ENCODE measurements at places on chromosomes 16 and 17. TPM values are rescaled to one million over a fixed set of nuclear protein-coding genes. Genes with fewer than 3 reads are reported as not detected.
A peak's percentile ranks its signal among the peaks of the same experiment; 100 is the strongest.

The RRAD gene
- polyA plus RNA-seq, result not detected

The ENKD1 gene
- polyA plus RNA-seq, result 0.48 TPM

The LRRC37A gene
- 0.28 TPM for polyA plus RNA-seq

The USP6 gene
- 0.03 TPM for polyA plus RNA-seq

- peak overlapping the region; percentile 6 for H3K27ac ChIP-seq
- DNase-seq, result peak; percentile 42
- H3K4me3 ChIP-seq, result peak overlapping the region; percentile 54
- peaks cover 36% of the 10 kb centered on the region for H3K4me1 ChIP-seq
Measured at GRCh38 chr16:87371261-87371866, 12.2 kb downstream of the FBXO31 start.

DNA sequence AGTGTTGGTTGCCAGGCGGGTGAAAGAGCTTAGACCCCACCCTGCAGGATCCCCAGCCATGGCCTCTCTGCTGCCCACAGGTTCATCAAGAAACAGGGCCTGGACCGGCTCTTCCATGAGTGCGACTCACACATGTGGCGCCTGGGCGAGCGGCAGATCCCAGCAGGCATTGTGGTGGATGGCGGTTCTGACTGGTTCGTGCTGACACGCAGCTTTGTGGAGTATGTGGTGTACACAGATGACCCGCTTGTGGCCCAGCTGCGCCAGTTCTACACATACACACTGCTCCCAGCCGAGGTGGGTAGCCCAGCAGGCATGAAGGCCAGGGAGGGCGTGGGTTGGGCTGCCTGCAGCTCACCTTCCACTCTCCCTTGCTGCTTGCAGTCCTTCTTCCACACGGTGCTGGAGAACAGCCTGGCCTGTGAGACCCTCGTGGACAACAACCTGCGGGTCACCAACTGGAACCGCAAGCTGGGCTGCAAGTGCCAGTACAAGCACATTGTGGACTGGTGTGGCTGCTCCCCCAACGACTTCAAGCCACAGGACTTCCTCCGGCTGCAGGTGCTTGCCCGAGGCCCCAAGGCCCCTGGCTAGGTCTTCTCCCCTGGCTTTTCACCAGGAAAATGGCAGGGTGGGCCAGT, 9.9 kb downstream of the XYLT2 start:
- H3K36me3 ChIP-seq, result no peaks in the 10 kb centered on the region
- peaks cover 2% of the 10 kb centered on the region for H3K4me1 ChIP-seq
- peaks cover 3% of the 10 kb centered on the region for H3K27me3 ChIP-seq
- DNase-seq, result no peak

DNA sequence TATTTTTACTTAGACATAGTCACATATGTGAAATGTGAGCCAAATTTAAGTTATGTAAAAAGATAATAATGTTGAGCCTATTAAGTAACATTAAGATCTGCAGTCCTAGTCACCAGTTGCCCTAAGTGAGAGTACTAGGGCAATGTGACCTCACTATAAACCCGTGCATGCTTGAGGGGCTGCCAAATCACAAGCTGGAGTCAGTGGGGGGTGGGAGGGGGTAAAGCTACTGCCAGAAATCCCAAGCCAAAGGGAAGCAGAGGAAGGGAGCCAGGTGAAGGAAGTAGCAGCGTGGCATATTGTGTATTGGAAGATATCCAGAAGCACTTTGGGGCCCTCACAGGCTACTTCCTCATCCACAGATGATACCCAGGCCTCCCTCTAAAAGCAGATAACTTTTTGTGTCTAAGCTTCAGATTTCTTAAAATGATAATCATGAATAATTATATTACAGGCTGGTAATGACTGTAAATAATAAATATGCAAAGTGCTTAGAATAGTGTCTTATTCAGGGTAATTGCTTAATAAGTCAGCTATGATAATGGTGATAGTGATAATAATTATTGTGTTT, 134.1 kb downstream of the CA10 start:
- no peak overlapping the region for H3K4me3 ChIP-seq
- H3K27ac ChIP-seq, result no peak overlapping the region
- H3K4me1 ChIP-seq, result no peaks in the 10 kb centered on the region
- peaks cover 1% of the 10 kb centered on the region for H3K27me3 ChIP-seq

GRCh38 chr16:68981971-68982370, 123.5 kb upstream of the HAS3 start:
- no peak overlapping the region for H3K4me3 ChIP-seq
- no peak overlapping the region for H3K27ac ChIP-seq
- H3K36me3 ChIP-seq, result peaks cover 17% of the 10 kb centered on the region
- no peaks in the 10 kb centered on the region for H3K4me1 ChIP-seq

DNA sequence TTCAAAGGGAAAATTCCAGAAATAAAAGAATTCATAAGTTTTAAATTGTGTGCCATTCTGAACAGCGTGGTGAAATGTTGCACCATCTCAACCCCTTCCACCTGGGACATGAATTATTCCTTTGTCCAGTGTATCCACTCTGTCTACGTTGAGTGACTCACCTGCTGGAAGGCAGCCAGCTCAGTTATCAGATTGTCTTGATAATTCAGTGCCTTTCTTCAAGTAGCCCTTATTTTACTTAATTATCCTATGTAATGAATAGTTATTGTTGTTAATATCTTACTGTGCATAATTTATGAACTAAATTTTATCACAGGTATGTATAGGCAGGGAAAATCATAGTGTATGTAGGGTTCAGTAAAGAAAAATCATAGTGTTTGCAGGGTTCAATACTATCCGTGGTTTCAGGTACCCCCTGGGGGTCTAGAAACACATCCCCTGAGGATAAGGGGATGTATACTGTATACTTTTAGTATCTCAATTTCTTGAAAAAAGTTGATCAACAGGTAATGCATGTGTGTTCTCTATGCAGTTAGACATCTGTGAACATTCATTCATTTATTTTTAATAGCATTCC, 7.7 kb upstream of the PCTP start:
- H3K4me1 ChIP-seq, result no peaks in the 10 kb centered on the region
- no peak overlapping the region for H3K4me3 ChIP-seq
- no peak for DNase-seq
- H3K27me3 ChIP-seq, result peaks cover 4% of the 10 kb centered on the region
- no peak overlapping the region for H3K27ac ChIP-seq

- H3K4me3 ChIP-seq, result no peak overlapping the region
- peaks cover 65% of the 10 kb centered on the region for H3K36me3 ChIP-seq
- no peaks in the 10 kb centered on the region for H3K27me3 ChIP-seq
- no peak for DNase-seq
- H3K27ac ChIP-seq, result peak overlapping the region; percentile 53
- peaks cover 4% of the 10 kb centered on the region for H3K4me1 ChIP-seq
Measured at GRCh38 chr16:68297908-68298307, 12.8 kb downstream of the SLC7A6OS start.

DNA sequence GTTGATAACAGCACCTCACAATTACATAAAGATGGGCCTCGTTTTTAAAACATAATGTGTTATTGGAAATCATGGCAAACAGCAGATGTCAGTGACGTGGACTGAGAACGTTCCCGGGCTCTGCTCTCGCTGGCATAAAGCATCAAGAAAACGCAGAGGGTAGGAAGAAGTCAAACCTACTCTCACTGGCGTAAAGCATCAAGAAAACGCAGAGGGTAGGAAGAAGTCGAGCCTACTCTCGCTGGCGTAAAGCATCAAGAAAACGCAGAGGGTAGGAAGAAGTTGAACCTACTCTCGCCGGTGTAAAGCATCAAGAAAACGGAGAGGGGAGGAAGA, 110.6 kb downstream of the VPS53 start:
- H3K4me1 ChIP-seq, result peaks cover 12% of the 10 kb centered on the region
- no peaks in the 10 kb centered on the region for H3K27me3 ChIP-seq
- no peak overlapping the region for H3K27ac ChIP-seq
- no peak for DNase-seq

- no peaks in the 10 kb centered on the region for H3K27me3 ChIP-seq
- H3K36me3 ChIP-seq, result peaks cover 5% of the 10 kb centered on the region
- no peak for DNase-seq
- H3K4me1 ChIP-seq, result peaks cover 1% of the 10 kb centered on the region
Measured at GRCh38 chr16:78984887-78985464, 615.6 kb downstream of the MAF start.

DNA sequence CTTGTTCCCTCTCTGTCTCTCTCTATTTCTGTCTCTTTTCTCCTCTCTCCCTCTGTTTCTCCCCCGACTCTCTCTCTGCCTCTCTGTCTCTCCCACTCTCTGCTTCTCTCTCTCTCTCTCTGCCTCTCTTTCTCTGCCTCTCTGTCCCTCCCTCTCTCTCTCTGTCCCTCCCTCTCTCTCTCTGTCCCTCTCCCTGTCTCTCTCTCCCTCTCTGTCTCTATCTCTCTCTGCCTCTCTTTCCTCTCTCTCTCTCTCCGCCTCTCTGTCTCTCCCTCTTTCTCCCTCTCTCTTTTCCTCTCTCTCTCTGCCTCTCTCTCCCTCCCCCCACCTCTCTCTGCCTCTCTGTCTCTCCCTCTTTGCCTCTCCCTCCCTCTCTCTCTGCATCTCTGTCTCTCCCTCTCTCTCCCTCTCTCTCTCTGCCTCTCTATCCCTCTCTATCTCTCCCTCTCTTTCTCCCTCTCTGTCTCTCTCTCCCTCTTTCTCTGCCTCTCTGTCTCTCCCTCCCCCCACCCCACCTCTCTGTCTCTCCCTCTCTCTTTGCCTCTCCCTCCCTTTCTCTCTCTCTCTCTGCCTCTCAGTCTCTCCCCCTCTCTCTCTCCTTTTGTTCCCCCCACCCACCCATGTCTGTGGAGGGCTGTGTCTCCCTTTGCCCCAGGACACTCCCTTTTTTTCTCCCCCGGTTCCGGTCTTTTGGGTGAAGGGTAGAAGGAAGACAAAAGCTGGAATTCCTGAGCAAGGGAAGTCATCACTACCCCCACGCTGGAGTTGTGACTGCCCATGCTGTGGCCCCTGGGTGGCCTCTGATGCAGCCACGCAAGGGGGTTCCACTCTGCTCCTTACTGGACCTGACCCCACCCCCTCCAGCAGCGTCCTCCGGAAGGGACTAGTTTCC, 27.1 kb upstream of the MGAT5B start:
- H3K36me3 ChIP-seq, result no peaks in the 10 kb centered on the region
- peaks cover 10% of the 10 kb centered on the region for H3K27me3 ChIP-seq
- H3K4me3 ChIP-seq, result no peak overlapping the region
- H3K27ac ChIP-seq, result no peak overlapping the region
- no peak for DNase-seq

Measured in immature natural killer cell (primary cell).